ENCODE measurements at places on chromosomes 13 and 19. TPM values are rescaled to one million over a fixed set of nuclear protein-coding genes. Genes with fewer than 3 reads are reported as not detected.

Gene BSPH1
- not detected for total RNA-seq

Gene EXOC3L2
- 1.6 TPM for total RNA-seq

- no peak for DNase-seq
Observed at GRCh38 chr19:32891609-32892008, 22.0 kb upstream of the SLC7A9 start.

- DNase-seq: no peak
Observed at GRCh38 chr13:53141336-53141735, 112.7 kb downstream of the OLFM4 start.

Gene SPC24
- total RNA-seq: 42.4 TPM

GRCh38 chr13:47178090-47178950 is 281.5 kb upstream of the HTR2A start:
- DNase-seq: no peak

Gene FBXL12
- 26.7 TPM for total RNA-seq

Gene EBI3
- total RNA-seq: 1.1 TPM

Gene RASGRP4
- 2.0 TPM for total RNA-seq

DNA sequence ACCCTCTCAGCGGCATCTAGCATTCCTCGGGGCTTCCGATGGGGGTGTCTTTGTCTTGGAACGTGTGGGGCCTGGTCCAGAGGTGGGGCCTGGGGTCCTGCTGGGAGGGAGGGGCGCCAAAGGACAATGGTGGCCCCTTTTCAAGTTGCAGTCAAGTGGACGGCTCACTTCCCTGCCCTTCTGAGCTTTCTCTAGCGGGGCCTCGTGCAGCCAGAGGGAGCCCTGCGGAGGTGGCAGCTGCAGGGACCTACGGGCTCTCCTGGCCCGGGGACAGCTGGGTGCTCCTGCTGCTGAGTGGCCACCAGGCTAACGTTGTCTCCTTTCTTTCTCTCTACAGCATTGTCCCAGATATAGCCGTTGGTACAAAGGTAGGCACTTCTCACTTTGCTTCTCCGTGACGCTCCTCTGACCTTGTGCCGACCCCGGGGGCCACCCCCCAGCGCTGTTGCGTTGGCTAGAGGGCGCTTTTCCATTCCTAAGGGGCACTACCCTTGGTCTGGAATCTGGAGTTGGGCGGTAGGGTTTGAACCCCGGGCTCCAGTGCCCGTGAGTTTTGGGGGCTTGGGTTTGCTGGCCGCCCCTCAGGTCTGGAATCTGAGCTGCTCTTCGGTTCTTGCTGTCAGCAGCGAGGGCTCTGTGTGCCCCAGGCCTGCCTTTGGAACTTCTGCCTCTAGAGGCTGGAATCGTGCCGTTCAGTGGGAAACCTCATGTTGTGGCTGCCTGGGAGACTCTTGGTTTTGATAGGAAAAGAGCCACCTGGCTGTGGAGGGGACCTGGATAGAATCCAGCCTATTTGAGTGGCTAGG is 2.0 kb downstream of the PTBP1 start:
- DNase-seq: peak; percentile 67

- DNase-seq: no peak
Observed at GRCh38 chr13:21932996-21933395, 262.1 kb downstream of the FGF9 start.

DNA sequence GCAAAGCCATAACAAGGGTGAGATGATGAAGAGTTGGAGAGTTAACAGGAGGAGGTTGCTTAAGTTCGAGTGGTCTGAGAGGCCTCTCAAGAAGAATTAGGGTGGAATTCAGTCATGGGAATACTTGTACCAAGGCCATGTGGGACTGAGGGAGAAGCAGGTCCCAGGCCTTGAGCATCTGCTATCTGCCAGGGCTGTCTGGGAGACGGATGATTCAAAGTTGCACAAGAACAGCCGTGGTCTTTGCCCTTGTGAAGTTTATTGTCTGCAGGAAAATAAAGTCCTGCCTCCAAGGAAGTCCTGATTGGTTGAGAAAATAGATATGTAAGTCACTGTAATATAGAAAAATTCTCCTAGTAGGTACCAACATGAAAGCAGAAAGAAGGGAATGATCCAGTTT is 178.8 kb upstream of the RFC3 start:
- no peak for DNase-seq

GRCh38 chr19:16166417-16166816 is 6.9 kb downstream of the CIB3 start:
- no peak for DNase-seq

DNA sequence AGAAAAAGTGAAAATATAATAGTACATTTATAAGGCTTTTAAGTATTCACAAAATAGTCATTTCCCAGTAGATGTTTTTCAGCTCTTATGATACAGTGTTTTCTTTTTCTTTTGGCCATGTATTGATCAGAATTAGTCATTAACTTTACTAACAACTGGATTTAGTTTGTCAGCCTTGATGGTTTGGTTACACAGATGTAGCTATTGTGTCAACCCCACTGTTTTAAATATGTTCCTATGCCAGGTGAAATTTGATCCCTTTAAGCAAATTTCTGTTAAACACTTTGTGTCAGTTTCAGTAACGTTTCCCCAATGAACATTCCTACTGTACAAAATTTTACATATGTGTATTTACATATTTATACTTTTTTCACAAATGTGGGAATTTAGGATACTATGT is 261.5 kb upstream of the STARD13 start:
- no peak for DNase-seq

Gene SOHLH2
- 9.7 TPM for total RNA-seq

- DNase-seq: no peak
Observed at GRCh38 chr13:34412817-34413375, 529.2 kb upstream of the NBEA start.

Gene FRY
- total RNA-seq: 9.2 TPM

GRCh38 chr13:112742583-112742982 is 52.7 kb downstream of the ATP11A start:
- no peak for DNase-seq

DNA sequence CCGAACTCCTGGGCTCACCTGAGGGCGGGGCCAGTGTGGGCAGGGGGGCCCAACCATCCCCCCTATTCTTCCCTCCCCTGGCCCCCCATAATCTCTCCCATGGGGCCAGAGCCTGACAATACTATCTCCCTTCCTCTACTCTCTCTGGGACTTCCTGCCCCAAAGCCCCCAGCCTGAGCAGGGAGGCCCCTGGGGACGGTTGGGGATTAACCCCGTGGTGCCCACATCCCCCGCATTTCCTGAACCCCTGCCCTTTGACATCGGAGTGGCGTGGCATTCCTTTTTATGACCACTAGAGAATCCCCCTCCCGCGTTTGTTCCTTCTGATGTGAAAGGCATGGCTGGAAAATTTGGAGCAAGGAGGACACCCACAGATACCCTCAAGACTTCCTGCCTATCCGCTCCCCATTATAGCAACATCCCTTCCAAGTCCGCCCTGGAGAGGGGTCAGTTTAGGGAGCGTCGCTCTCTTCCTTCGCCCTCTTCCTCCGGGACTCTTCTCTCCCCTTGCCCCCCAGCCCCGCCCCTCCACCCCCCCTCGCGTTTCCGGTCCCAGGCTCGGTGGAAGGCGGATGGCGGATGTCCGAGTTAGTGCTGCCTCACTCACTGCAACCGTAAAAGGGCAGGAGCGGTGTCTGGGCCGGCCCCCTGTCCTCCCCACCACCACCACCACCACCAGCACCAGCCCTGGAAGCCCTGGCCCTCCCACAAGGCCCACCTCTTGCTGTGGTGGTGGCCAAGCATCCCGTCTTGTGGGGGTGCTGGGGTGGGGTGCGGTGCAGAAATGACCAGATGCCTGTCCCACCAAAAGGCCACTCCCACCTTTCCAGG is 1.8 kb downstream of the VASP start:
- no peak for DNase-seq

GRCh38 chr13:38530492-38530891 is 156.4 kb upstream of the FREM2 start:
- DNase-seq: no peak

Gene CCDC124
- 101 TPM for total RNA-seq

DNA sequence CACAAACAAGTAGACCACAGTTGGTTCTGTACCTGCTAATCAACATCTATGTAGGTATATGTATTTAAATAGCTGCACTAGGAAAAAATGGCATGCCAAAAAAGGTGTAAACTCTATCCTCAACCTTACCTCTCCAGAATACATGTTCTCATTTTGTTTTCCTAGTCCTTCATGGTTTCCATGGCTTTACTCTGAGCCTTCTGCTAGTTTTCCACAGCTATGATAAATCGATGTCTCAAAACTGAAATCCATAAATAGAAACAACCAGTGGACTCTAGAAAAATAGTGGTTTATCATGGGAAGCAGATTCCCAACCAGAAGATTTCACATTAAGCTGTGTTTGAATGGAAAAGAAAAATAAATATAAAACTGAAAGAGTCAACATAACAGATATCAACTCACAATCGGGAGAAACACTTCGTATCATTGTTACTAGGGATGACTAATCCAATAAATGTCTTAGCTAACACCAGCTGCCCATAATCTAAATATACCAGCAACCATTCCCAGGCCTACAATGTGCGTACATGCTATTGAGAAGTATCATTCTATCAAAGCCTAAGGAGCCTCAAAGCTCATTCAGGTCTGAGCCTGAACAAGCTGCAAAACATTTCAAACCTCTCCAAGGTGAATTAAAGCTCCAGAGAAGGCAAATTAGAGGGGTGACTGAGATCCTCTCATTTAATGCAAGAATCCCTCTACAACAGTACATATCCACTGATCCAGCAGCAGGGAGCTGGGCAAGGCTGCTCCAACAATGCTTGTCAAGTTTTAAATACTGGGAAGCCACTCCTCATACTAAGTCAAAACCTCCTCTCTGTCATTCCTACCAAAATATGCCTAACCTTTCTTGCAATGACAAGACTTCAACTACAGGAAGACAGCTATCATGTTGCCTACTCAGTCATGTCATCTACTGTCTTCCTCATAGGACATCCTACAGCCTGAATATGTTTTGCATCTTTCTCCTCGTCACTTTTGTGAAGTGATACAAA is 90.2 kb downstream of the KCTD12 start:
- no peak for DNase-seq

- DNase-seq: no peak
Observed at GRCh38 chr19:875265-875879, 15.9 kb downstream of the CFD start.

- DNase-seq: no peak
Observed at GRCh38 chr19:4914736-4915501, 5.6 kb downstream of the UHRF1 start.

DNA sequence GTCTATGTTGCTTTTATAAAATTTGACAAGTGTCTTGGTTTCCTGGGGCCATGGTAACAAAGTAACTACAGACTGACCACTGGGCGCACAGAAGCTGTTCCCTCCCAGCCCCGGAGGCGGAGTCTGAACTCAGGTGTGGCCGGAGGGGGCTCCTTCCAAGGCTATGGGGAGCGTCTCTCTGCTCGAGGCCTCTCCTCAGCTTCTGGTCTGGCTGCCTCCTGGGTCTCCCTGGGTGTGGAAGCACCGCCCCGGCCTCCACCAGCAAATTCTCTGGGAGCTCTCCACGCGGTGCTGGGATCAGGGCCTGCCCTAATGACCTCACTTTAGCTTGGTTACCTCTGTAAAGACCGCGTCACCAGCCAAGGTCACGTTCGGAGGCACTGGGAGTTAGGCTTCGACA is 45.7 kb upstream of the F7 start:
- no peak for DNase-seq

Gene LILRA1
- not detected for total RNA-seq
